ENCODE measurements at places on chromosomes 4 and X.
A peak's percentile ranks its signal among the peaks of the same experiment; 100 is the strongest.

GRCh38 chr4:5465956-5466355, 242.4 kb downstream of the EVC2 start:
- DNase-seq, result no peak

- no peak for DNase-seq
Measured at GRCh38 chrX:105758754-105759153, 63.6 kb upstream of the NRK start.

DNA sequence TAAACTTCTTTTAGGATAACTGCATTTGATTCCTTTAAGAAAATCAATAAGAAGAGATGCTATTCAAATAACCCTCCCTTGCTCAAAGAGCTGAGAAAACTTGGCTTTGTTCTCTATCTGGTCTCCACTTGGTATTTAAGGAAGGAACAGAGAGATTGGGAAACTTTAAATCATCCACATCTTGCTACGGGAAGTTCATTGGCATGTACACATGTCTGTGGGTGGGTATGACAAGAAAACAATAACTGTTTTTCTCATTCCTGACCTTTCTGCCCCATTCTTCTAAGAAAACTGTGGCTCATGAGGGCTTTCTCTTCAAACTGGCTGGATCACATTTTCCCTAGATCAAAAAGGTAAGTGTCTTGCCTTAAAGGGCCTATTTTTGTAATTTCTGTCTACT, 6.0 kb downstream of the SEL1L3 start:
- DNase-seq, result no peak

GRCh38 chr4:152643153-152644035, 36.4 kb downstream of the TMEM154 start:
- no peak for DNase-seq

- DNase-seq, result peak; percentile 63
Measured at GRCh38 chr4:25767877-25768725, 94.7 kb downstream of the SEL1L3 start.

GRCh38 chr4:172109466-172109865, 296.3 kb downstream of the GALNTL6 start:
- DNase-seq, result no peak

- DNase-seq, result no peak
Measured at GRCh38 chr4:107050525-107051135, 14.5 kb upstream of the DKK2 start.

- DNase-seq, result no peak
Measured at GRCh38 chr4:108205859-108206258, 37.1 kb upstream of the LEF1 start.

DNA sequence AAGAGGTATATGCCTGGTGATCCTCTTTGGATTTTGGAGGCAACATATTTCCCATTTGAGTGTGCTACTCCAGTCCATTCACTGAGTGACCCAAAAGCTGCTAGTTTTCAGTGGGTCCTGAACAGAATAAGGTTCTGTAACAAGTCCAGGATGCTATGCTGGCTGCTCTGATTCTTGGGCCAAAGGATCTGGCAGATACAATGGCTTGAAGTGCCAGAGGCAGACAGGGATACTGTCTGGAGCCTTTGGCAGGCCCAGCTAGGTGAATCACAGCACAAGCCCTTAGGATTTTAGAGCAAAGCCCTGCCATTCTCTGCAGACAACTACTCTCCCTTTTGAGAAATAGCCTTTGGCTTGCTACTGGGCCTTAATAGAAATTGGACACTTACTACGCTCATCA, 40.6 kb downstream of the DCHS2 start:
- no peak for DNase-seq

GRCh38 chr4:83062739-83063138, 27.8 kb downstream of the COPS4 start:
- DNase-seq, result no peak

- peak; percentile 55 for DNase-seq
Measured at GRCh38 chrX:70979136-70979762, 48.4 kb upstream of the SLC7A3 start.

- no peak for DNase-seq
Measured at GRCh38 chrX:124249345-124249744, 83.1 kb upstream of the TEX13D start.

GRCh38 chr4:5471691-5472090, 236.7 kb downstream of the EVC2 start:
- no peak for DNase-seq

DNA sequence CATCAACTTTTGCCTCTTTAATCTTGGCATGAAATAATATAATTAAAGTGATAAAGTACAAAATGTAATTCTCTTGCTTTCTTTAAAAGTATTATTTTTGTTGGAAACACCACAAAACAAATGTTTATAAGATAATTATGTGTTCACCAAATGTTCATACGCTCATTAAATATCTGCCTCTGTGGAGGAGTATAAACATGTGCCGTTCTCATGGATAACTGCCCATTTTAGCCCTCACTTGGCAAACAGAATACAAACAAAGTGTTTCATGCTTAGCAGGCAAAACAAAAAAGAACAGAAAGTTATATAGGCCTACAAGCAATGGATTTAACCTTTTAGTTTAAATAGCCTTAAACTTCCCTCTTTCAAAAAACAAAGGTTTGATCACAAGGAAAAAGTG, 800.5 kb upstream of the DIAPH2 start:
- DNase-seq, result peak; percentile 95

DNA sequence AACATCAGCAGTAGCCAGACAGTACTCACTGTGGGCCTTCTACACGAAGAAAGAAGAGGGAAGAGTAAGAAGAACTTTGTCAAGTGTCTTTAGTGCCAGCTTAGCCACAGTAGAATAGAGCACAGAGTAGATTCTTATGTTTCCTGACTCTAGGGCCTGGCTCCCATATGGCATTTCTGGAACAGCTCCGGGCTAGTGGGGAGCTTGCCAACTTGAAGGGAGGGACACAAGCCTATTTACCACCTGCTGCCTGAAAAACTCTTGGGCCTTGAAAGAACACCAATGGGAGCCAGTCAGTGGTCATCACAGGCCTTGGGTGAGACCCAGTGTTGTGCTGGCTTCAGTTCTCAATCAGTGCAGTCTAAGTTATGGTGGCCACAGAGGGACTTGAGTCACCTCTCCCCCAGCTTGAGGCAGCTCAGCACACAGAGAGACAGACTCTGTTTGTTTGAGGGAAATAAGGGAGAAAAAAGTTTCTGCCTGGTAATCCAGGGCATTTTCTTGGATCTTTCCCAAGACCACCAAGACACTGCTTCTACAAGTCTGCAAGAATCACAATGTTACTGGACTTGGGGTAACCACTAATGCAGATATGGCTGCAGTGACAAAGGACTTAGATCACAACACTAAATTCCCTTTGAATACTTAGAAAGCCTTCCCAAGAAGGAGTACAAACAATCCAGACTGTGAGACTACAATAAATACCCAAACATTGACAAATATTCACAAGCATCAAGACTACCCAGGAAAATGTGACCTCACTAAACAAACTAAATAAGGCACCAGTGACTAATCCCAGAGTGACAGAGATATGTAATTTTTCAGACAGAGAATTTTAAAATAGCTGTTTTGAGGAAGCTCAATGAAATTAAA, 261.0 kb upstream of the NDST3 start:
- peak; percentile 48 for DNase-seq

- no peak for DNase-seq
Measured at GRCh38 chr4:18480928-18481327, 459.4 kb upstream of the LCORL start.

DNA sequence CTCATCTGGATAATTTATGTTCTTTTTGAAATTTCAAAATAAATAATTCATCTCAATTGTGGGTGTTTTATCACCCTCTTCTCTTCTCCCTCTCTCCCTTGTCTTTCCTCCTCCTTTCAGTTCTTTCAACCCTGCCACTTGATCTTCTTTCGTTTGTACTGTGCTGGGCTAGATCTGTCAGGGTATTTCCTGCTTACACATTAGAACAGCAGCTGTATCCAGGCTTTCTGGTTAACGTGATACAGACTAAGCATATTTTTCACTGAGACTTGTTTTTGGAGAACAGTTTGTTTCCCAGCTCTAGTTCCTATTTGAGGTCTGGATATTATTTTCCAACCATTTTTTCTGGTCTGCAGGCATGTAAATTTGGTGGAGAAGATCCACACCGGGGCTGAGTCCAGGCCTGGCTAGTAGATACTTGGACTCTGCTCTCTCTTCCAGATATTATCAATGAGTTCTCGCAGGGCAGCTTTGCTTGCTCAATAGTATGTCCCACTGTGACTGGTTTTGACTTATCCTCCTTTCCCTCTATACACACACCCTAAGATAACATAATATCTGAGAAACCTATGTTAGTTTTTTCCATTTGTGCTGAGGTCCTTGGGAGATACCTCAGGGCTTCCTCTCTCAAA, 1310.7 kb upstream of the TENM3 start:
- peak; percentile 55 for DNase-seq

DNA sequence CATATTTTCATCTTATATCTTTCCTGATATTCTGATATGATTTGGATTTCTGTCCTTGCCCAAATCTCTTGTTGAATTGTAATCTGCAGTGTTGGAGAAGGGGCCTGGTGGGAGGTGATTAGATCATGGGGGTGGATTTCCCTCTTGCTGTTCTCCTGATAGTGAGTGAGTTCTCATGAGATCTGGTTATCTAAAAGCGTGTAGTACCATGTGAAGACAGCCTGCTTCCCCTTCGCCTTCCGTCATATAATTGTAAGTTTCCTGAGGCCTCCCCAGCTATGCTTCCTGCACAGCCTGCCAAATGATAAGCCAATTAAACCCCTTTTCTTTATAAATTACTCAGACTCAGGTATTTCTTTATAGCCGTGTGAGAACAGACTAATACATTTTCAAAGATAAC, 77.2 kb downstream of the ANKRD50 start:
- DNase-seq, result no peak

- DNase-seq, result no peak
Measured at GRCh38 chr4:61245069-61245714, 45.1 kb downstream of the ADGRL3 start.

DNA sequence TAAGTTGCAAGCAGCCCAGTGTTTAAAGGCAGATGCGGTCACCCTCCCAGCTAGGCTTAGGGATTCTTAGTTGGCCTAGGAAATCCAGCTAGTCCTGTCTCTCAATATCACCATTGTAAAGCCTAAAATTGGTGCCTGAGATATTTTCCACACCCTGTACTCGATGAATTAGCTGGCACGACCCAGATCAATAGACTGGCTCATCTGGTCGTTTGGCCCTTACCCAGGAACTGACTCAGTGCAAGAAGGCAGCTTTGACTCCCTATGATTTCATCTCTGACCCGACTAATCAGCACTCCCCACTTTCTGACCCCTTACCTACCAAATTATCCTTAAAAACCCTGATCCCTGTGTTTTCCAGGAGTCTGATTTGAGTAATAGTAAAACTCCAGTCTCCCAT, 384.9 kb upstream of the SLC7A11 start:
- DNase-seq, result peak; percentile 39

DNA sequence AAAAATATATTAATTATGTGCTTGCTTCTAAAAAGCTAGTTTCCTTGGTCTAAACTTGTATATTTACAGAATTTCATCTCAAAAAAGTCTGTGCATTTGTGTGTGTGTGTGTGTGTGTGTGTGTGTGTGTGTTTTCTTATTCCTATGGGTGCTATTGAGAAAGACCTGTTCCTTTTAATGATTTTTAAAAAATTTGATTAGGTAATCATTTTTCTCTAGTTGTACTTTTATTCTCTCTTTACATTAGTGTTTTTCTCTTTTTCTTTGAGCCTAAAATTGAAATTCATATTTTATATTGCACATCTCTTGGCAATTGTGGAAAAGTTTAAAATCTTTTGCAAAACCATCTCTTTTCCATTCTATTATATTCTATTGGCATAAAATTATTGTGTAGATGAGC, 690.4 kb upstream of the NDST4 start:
- DNase-seq, result no peak

GRCh38 chr4:8904041-8904501, 32.4 kb upstream of the HMX1 start:
- no peak for DNase-seq

- DNase-seq, result no peak
Measured at GRCh38 chr4:124854968-124855367, 142.4 kb upstream of the ANKRD50 start.

DNA sequence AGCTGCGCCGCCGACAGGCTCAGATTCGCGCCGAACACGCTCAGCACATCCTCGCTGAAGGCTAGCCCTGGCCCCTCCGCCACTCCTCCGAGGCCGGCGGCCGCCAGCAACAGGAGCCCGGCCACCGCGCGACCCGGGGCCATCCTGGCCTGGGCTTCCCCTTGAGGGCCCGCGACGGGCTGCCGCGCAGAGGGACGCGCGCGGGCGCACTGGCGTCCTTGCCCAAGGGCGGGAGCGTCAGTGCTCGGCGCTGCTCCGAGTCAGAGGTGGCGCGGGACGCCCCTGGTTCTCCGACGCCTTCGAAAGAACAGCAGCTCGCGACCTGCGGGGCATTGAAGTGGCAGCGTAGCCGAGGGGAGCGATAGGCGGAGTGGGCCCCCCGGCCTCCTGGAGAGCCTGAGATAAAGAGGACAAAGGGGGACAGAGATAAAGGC, 745 bp downstream of the SLC39A8 start:
- DNase-seq, result peak; percentile 18

- DNase-seq, result no peak
Measured at GRCh38 chr4:2458546-2459491, 10.1 kb upstream of the RNF4 start.

GRCh38 chrX:105701310-105702052, 120.9 kb upstream of the NRK start:
- peak; percentile 2 for DNase-seq

DNA sequence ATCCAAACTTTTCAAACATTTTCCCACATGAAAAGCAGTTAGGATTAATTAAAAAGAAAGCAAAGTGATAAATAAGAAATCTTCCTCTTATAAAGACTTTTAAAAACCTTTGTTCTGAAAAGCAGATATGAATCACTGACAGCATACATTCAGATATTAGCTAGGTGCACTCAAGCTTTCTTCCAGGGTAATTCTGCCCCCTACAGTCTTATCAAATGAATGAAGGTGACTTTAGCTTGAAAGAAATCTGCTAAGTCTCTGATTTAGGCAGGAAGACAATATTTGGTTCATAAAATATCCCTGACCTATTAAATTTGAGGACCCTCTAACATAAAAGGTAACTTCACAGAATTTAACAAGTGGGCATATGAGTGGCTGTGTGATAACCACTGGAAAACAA, 209.1 kb upstream of the FAM47A start:
- no peak for DNase-seq

DNA sequence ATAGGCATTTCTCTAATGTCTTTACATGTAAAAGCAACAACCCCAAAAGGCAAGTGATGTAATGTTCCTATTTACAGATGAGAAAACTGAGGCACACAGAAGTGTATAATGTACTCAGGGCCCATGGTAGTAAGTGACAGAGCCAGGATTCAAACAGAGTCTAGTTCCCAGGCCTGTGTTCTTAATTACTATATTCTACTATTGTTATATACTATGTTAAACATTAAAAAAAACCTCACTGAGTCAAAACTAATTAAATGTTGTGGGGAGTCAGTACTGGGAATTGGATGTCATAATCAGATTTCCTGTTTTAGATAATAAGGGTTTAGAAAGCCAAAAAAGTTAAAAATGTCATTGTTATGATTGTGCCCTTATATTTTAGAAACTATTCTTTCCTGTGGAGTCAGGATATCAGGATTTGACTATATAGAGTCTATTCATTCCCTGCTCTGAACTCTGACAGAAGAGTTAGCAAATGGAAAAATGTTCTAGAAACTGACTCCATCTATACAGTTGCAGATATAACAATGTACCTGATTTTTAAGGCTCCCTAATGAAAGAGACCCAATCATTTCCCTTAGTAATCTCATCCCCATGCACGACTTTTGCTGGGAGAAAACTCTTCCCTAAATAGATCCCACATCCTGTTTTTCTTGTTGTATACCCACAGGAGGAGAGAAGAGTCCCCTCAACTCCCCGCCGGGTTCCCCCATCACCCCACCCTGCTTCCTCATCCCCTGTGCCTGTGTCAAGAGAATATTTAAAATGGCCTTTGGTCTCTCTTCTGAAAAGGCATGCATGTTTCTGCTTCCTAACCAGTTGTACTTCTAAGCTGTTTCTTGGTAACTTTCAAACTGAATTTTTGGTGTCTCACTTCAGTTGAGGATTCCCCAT, 69.7 kb downstream of the REELD1 start:
- no peak for DNase-seq

Data from fibroblast of lung (primary cell).